Caki2 (cell line): ENCODE measurements at places on chromosomes 2 and 18.

- DNase-seq: no peak
These were observed 330.5 kb downstream of the FIGN start for GRCh38 chr2:163405298-163405697.

- DNase-seq: no peak
These were observed 225.7 kb downstream of the XIRP2 start for GRCh38 chr2:167114018-167114417.

DNA sequence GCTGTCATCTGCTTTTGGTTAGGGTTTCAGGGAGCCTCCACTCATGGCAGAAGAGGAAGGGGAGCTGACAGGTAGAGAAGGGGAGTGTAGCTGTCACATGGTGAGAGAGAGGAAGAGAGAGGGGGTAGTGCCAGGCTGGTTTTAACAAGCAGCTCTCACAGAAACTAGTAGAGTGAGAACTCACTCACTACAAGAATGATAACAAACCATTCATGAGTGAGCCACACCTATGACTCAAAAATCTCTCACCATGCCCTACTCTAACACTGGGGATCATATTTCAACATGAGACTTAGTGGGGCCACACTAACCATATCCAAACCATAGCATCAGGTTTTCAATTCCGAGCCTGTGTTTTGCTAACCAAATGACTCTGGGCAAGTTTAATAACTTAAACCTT, 274.9 kb upstream of the VWC2L start:
- DNase-seq: no peak

DNA sequence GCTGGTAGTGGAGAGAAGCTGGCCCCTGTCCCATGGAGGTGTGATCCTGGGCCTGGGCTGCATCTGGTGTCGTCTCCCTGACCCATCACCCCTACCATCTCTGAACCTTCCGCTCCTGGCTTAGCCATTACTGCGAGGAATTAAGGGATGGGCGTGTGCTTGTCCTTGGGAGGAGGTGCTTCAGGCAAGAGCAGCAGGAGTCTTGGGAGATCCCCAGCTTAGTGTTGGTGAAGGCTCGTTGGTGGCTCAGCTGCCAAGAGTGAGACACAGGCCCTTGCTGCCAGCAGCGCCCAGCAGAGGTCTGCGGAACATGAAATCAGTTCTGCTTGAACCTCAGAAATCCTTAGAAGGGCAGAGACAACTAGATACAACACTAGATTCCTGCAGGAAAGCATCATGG, 59.9 kb upstream of the TGFA start:
- no peak for DNase-seq
